Foreskin fibroblast (primary cell): ENCODE measurements at places on chromosomes 6 and 20.

DNA sequence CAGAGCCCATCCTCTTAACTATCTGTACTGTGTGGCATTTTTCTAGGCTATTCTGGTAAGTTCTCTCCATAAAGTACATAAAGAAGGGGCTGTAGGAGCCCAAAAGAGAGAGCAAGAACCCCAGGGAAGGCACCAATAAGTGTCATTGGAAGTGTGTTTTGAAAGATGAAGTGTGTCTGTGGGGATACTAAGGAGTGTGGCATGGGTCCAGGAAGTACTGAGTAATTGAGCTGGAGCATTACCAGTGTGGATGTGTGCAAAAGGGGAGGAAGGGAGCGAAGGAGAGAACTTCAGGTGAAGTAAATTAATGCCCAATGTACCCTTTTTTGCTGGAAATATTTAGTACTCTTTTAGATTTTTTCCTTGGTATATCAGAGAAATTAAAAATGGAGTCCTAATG lies 63.9 kb downstream of the KCNS1 start:
- DNase-seq: peak; percentile 73

DNA sequence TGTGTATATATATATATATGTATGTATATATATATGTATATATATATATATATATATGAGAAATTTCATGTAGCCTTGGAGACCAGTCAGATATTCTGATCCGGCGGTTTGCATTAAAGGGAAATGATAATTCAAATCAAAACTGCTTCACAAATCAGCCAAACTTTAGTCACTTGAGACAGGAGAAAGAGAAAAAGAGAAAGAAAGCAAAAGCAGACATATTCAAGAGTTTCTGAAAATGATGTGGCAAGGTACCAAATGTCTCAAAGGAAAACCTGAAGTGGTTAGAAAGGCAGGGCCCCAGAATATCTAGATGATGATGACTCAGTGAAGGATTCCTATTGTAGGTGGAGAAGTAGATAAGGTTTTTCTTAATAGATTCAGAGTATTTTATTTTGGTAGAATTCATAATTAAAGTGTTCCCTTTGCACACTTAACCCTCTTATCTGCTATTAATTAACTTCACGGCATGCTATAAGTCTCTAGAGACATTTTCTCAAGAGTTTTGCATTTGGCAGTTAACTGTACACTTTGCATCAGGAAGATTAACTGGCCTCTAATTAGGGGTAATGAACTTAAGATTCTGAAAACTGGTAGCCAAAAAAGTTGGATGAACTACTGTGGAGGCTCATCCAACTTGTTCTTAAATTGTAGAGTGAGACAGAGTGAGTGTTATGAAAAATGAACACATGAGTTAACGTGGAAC lies 50.1 kb upstream of the ASF1A start:
- DNase-seq: peak; percentile 4

- peak; percentile 33 for DNase-seq
These were observed 112.0 kb downstream of the ZMYND8 start for GRCh38 chr20:47244451-47244850.

DNA sequence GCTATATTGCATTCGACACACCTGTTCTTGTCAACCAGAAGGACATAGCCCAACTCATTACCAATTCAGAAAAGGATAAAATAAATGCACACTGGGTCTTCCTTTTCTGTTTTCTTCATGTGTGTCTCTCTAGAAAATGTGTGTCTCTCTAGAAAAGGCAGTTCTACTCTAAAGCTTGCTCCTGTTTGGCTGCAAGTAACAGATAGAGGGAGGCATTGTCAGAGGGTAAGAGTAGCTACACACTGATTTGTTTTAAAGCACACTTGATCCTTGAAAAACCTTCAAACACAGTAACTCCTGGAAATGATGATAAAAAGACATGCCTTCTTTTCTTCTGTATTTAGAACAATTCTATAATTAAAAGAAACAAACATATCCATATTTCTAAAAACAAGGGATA lies 21.3 kb downstream of the GRM1 start:
- DNase-seq: no peak

GRCh38 chr6:137315081-137315480 lies 95.9 kb upstream of the IFNGR1 start:
- DNase-seq: no peak

- DNase-seq: no peak
These were observed 100.6 kb downstream of the PCSK2 start for GRCh38 chr20:17327185-17328148.

GRCh38 chr20:46838011-46838410 lies 56.6 kb upstream of the EYA2 start:
- no peak for DNase-seq

DNA sequence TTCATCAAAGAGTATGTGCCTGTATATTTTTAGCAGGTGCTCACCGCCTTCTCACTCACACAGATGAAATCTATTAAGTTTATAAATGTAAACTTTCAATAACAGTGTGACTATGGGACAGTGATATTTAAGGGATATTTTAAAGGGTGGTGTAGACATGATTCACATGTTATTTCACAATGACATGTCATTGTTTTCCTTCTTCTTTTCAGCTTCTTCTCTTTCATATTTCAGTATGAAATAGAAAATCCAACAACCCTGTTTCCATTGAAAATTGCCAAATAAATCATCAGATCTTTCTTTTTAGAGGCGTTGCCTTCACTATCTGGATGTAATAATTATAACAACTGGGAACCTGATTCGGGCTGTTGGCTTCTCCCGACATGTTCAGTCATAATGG lies 54.8 kb downstream of the PFDN4 start:
- DNase-seq: no peak

DNA sequence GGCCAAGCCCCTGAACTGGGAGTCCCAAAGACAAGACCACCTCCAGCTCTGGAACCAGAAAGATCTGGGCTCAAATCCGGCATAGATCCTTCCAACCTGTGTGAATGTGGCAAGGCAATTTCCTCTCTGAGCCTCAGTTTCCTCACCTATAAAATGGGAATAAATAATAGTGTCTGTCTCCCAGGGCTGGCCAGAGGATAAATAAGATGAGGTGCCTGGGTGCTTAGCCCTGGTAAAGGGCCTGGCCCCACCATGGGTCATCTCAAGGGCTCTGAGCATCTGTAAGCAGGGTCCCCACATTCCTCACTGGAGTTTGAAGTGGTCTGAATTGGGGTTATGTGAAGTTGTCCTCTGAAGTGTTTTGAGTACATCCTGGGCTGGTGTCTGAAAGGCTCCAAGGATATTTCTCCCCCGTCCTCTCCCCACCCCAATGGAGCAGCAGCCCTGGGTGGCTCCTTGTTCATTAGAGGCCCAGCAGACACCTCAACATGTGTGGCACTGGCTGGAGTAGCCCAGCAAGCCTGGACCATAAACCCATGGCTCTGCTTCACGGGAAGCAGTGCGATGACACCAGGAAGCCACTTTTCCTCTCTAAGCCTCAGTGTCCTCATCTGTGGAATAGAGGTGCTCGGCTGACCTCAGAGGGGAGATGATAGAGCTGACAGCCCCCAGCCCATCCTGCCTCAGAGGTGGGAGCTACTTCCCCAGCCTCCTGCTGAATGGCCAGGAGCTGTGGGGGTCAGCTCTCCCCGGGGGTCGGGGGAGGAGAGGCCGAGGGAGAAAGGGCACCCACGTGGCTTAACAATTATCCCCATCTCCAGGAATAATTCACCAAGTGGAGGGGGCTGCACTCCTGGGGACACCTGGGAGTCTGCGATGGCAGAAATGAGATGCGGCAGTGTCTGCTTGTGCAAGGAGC lies 48.0 kb downstream of the HNF4A start:
- no peak for DNase-seq

- peak; percentile 24 for DNase-seq
These were observed 2.2 kb downstream of the PSORS1C1 start for GRCh38 chr6:31116661-31117385.

DNA sequence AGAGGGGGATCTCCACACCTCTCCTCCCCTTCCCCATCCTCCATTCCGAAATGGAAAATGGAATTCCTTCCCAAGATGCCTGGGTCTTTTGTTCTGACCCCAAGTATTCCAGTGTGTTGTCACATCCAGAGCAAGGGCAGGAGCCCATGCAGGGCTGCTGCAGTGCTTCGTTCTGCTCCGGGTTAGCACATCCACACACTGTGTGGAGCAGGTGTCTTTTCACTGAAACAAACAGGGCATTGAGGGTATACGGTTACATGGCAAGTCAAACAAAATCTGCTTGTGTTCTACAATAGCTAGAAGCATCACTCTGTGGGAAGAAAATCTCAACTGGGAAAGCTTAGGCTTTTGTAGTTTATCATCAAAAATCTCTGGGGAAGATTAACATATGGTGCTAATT lies 56.9 kb downstream of the LYRM2 start:
- no peak for DNase-seq

DNA sequence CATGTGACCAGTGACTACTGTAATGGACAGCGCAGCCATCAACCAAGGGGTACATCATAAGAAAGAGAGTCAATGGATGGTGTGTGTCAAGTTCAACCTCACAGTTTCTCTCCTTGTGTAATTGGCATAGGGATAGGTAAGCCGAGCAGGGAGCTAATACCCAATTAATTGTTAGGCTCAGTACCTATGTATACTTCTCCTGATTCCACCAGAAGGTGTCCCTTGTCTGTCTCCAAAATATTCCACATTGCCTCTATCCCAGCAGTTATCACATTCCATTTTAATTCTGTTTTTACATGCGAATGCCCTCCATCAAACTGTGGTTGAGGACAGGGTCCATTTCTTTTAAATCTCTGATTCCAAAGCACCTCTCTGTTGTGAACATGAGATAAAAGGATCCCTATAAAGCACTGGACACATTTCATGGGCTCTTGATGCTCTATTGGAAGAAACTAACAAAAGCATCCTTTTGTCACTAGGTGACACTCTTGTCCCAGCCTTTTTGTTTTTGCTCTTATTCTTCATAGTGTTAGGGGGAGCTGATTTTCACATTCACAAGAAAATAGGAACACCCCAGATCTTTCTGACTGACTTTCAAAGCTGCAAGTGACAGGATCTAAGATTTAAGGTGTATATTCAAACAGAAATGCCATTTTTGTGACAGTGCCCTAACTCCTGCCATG lies 38.9 kb downstream of the FBXO9 start:
- peak; percentile 36 for DNase-seq

DNA sequence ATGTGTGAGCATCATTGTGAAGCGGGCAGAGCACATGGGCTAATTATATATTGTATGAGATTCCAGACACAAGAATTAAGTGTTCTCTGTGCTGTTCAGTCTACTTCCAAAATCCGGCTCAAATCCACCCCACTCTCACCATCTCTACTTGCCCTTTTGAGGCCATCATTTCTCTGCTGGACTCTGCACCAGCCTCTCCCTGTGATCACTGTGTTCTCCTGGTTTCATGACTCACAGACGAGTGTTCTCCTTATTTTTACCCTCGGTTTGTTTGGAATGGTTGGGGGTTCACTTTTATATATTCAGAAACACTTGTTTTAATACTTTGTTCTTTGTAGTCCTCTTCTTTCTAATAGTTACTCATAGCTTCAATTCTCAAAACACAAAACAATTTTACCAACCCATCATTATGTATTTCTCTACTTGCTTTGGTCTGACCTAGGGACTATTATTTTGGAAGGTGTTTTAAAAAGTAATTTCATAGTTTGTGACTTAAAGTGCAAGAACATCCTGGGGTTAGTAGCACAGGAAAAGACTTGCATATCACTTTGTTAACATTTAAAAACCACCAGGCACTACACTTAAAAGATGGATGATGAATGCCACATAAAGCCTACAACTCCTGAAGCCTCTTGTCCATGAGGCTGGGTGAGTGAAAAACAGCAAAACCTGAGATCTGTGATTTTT lies 82.7 kb downstream of the UST start:
- DNase-seq: peak; percentile 61

- DNase-seq: peak; percentile 81
These were observed 54.9 kb downstream of the TAF4 start for GRCh38 chr20:62010551-62011402.

DNA sequence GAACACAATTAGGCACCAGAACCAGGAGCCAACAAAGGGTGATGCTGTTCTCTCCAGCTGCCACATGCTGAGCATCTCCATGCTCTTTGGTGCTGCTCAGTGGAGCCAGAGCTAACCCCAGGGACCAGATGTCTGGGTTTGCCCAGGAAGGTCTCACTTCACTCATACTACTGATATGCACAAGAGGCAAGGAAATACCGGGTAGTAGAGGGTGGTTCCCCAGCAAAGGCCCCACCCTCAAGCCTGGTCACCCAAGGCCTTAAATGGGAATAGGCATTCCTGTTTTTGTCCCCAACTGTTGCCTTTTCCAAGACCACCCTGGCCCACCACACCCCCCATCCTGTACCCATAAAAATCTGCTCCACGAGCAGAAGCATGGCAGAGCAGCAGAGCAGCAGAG lies 204.5 kb upstream of the TAB2 start:
- no peak for DNase-seq

DNA sequence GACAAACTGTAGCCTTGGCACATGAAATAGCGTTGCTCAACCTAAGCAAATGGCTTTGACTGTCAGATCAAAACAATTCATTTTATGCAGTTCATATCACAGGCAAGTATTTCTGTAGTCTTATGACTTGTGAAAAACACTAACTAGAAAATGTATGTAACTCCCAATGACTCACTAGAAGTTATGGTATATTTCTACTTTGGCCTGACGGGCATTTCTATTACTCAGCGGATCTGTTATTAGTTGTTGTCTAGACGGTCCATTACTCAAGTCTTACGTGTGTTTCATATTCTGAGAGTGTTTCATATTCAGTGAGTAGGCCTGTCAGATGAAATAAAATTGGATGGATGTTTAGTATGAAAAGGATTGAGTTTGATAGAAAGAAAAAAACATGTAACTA lies 880.9 kb downstream of the PRIM2 start:
- DNase-seq: no peak

DNA sequence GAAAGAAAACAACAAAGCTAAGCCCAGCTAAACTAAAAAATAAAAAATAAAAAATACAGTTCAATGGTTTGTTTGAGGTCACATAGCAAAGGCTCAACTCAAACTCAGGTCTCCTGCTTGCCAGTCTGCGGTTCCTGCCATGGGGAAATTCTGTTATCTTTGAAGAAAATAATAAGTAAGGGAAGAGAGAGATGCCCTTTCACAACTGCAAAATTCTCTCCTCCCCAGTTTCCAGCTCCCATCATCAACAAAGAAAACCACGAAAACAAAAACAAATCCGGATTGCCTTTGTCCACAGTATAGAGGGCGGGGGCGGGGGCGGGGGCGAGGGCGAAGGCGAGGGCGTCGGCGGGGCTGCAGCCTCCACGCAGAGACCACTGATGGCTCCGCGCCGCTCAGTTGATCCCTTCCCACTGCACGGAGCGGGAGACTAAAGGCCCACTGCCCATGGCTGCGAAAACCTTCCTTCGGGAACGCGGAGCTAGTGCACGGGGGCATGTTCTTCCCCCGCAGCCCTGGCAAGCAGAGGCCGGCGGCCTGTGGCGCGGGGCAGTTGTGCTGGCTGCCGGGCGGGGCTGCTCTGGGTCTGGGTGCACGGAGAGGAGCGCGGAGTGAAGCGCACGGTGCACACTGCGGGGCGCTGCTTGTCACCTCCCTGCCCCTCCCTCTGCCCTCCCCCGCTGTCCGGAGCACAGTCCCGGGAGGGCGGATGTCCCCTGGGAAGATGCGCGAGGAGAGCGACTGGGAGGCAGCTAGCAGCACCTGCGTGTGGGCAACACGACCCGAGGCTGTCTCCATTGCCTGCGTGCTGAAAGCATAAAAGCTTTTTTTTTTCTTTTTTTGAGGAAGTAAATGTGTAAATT lies 54.1 kb upstream of the TPD52L1 start:
- DNase-seq: peak; percentile 82

GRCh38 chr20:62943396-62943795 lies 5.4 kb downstream of the GID8 start:
- DNase-seq: no peak
